ENCODE measurements at places on chromosomes 5 and 9.

DNA sequence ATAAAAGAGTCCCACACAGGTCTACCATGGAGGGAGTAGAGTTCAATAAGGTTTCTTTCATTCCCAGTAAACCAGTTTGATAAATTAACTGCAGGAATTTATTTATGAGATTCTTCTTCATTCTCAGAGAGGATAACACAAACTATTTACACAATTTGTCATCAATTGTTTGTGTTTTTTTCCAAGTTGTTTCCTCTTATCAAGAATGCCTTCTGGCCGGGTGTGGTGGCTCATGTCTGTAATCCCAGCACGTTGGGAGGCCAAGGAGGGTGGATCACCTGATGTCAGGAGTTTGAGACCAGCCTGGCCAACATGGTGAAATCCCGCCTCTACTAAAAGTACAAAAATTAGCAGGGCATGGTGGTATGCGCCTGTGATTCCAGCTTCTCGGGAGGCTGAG lies 216.7 kb downstream of the MLLT3 start:
- DNase-seq = no peak

- DNase-seq = peak; percentile 36
Observed at GRCh38 chr5:132812781-132813598, at the start of gene SOWAHA. SOWAHA (plus strand) TSS chr5:132813302; CDS start chr5:132813622, 320 bp downstream.

GRCh38 chr9:138015021-138015829 lies 137.6 kb downstream of the CACNA1B start:
- DNase-seq = no peak

- DNase-seq = no peak
Observed at GRCh38 chr9:115672477-115673316, 480.9 kb upstream of the PAPPA start.

GRCh38 chr5:135324160-135324559 lies 74.9 kb downstream of the MACROH2A1 start:
- no peak for DNase-seq

- DNase-seq = no peak
Observed at GRCh38 chr9:122051351-122052321, 41.5 kb downstream of the TTLL11 start.

DNA sequence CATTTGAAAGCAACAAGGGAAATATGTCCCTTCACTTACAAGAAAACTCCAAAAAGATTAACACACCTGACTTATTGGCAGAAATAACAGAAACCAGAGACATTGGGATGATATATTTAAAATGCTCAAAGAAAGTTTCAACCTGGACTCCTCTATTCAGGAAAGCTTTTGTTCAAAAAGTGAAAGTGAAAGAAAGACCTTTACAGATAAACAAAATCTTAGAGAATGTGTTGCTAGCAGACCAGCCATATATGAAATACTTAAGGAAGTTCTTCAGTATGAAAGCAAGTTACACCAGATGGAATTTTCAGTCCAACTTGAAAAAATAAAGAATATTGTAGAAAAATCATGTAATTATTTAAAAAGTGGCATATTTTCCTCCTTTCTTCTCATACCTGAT lies 1075.1 kb downstream of the NR2F1-AS1 start:
- no peak for DNase-seq

DNA sequence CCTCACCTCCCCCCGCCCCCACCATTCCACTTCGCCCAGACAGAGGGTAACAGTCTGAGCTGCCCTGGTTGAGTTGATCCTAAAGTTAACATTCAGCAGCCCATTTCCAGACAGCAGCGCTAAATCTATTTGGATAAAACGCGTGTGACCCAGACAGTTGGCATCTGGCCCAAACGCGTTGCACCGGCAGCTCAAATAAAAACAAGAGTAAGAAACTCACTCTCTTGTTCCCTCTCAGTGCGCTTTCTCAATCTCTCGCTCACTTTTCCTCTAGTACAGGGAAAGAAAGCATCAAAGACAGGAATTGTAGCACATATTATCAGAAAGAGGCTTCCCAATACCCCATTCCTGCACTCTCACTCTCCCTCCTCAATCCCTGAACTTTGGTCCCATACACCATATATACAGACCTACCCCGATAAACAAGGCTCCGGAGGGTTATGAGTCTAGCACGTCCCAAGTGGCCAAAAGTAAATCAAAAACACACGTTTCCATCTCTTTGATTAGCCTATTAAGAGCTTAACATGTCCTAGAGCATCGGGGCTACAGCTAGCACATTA lies 1.3 kb downstream of the ADAMTS6 start:
- no peak for DNase-seq

DNA sequence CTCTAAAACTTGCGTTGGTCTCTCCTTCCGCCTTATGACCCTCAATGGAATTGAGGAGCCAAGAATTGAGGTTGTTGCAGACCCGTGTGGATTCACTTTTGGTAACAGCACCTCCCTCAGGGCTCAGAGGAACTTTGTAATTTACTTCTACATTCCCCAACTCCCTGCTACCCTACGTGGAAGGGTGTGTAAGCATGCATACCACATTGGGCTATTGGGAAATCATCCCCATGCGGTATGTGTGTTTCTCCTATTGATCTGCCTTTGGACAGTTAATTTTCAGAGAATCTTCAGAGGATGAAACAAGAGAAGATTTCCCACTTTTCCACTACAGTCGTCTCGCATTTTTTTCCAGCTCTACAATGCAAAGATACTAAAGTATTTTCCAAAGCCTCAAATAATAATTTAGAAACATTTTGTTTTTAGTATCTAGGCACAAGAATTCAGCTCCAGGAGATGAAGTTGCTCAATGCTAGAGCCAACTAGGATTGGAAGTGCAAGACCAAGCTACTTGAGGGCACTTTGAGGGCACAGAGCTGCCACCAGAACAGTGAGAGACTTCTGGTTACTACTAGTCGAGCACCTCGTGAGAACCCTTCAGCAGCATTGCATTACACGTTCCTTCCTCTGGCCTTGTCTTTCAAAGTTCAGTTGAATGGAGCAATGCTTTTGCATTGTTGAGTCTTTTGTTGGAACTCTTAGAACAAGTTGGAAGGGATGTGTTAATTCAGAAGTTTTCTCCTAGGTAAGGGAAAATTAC lies 3.4 kb downstream of the C1QTNF3 start:
- no peak for DNase-seq

DNA sequence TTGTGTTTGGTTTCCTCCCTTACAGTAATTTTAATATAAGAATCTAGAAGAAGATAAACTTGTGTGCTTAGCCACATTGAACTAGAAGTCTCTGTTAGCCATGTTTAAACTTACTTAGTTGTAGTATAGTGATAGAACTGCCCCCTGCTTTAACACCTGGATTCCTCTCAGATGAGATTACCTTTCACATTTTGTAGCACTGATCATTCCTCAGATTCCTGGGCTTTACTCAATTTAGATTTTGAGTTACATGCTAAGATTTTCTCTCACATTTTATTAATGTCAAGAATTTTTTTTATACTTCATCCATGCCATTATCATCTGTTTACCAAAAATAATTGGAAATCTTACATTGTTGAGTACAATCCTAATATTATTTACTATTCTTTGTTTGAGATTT lies 70.5 kb downstream of the GPBP1 start:
- no peak for DNase-seq

GRCh38 chr5:64331597-64332277 lies 166.1 kb downstream of the RNF180 start:
- peak; percentile 39 for DNase-seq

DNA sequence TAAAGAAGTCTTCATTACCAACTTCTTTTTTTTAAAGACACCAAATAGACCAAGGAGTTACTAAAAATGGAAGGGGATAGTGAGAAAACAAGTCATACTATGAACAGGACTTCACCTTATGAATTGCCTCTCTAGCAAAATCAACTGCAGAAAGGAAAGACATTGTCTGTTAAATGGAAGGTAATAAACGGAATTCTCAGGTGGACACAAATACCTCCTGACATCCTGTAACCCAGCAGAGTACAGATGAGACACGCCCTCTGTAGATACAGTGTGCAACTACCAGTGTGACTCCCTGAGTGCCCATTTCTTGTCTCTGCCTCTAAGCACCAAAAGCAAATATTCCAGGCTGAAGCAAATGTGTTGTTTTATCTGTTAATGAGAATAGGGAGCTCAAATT lies 12.2 kb upstream of the PLPP1 start:
- no peak for DNase-seq

DNA sequence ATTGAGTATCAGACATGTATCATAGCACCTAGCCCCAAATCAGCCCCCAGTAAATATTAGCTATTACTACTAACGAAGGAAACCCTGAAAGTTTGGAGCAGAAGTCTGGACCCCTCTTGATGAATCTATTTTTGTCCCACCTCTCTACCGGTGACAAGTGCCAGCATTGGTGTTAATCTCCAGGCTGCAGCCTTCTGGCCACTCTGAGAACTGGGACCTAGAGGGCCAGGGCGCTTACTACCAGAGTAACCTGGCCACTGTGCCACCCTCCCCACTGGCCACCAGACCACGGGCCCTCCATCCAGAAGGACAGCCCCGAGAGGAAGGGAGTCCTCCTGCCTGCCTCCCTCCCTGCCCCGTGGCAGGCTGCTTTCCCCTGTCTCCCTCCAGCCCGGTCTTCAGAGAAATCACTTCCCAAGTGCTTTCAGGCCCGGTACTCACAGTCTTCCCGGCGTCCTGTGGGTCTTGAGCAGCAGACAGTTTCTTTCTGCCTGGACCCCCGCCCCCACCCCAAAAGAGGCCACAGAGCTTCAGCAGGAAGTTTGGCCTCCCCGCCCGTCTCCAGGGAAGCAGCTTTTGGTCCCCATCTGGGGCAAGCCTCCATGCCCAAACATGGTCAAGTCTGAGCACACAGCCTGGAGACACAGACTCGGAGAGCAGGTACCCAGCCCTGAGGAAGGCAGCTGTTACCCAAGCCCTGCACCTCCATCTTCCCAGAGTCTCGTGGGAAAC lies at the start of gene KCNMB1:
TSS of gene KCNMB1 (minus strand) at position 550 of the 732 bp plus-strand sequence. CDS start 3,920 bp downstream, outside the sequence.
- no peak for DNase-seq

- no peak for DNase-seq
Observed at GRCh38 chr9:126652140-126652582, 38.4 kb downstream of the LMX1B start.

DNA sequence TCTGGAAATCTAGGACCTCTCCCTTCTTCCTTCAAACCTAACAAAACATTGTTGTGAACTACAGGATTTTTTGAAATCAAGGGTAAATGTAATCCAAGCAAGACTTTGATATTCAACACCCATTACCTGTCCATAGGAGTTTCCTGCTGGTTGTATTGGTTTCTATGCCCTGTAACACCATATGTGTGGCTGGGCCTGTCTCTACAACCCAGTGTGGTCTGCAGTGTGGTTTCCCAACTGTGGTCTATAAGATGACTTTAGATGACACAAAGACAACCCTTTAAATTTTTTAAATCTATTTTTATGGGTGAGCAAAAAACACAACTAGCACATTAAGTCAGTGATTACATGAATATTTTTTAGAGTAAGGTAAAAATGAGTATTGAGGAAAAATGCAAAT lies 93.1 kb downstream of the SMIM15 start:
- no peak for DNase-seq

- no peak for DNase-seq
Observed at GRCh38 chr5:127967323-127967982, 116.1 kb upstream of the SLC12A2 start.

GRCh38 chr9:22244139-22245011 lies 202.2 kb upstream of the DMRTA1 start:
- peak; percentile 21 for DNase-seq

GRCh38 chr5:24068524-24068923 lies 561.1 kb downstream of the PRDM9 start:
- no peak for DNase-seq

- DNase-seq = no peak
Observed at GRCh38 chr9:110641293-110641692, 27.3 kb upstream of the MUSK start.

DNA sequence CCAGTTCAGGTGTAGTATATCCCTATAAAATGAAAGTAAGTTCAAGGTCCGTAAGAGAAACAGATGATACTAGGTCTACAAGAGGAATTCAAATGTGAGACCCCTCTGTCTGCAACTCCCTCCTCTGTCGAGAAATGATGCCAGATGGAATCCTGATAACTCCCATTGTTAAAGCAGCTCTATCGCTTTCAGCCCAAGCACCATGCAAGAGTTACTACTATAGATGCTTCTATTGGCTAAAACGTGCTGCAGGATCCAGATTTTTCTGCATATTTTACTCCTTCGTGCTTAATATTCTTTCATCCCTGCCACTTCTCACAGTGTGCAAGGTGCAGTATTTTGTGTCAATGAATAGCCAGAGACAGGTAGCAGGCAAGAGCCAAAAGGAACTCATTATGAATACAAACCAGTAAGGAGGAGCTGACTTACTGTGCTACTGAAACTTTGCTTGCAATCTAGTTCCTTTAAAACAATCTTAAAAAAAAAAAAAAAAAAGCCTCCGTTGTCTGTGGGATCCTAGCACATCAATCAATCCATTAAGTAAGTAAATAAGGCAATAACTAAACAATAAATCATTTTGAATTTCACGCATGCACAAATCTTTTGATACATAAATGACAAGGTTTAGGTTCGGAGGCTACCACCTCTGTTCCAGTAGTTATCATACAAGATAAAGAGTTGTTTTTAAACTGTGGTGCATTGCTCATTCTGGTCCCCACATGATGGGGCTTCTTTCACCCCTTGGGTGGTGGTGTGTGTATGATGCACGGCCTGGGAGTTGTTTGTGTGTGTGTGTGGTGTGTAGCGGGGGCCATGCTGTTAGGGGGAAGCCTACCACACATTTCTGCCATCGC lies 151.1 kb upstream of the MPDZ start:
- no peak for DNase-seq

DNA sequence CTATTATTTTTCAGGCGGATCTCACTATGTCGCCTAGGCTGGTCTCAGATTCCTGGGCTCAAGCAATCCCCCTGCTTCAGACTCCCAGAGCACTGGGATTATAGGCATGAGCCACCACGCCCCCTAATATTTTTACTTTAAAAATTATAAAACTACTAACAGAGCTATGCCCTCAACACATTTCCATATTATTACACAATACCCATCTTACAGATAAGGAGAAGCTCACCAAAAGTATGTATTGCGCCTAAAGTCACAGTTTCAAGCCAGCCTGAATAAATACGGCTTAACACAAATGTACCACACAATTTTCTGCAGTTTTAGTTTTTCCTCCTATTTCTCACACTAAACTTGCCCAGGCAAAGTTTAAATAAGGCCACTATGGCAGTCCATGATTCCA lies 9.9 kb upstream of the HAVCR1 start:
- no peak for DNase-seq

GRCh38 chr9:132637801-132638200 lies 32.0 kb downstream of the DDX31 start:
- DNase-seq = no peak

- no peak for DNase-seq
Observed at GRCh38 chr9:126671381-126671831, 57.7 kb downstream of the LMX1B start.

- DNase-seq = no peak
Observed at GRCh38 chr5:107558823-107559375, 111.8 kb downstream of the EFNA5 start.

GRCh38 chr5:105101577-105101976 lies 1539.0 kb upstream of the NUDT12 start:
- DNase-seq = no peak

- no peak for DNase-seq
Observed at GRCh38 chr9:94168203-94169000, 84.1 kb downstream of the PTPDC1 start.

GRCh38 chr9:95626885-95627558 lies 110.3 kb upstream of the PTCH1 start:
- no peak for DNase-seq

Measured in NCI-H1105 (cell line).